ENCODE measurements at places on chromosomes 2 and 18. TPM values are rescaled to one million over a fixed set of nuclear protein-coding genes. Genes with fewer than 3 reads are reported as not detected.

DNA sequence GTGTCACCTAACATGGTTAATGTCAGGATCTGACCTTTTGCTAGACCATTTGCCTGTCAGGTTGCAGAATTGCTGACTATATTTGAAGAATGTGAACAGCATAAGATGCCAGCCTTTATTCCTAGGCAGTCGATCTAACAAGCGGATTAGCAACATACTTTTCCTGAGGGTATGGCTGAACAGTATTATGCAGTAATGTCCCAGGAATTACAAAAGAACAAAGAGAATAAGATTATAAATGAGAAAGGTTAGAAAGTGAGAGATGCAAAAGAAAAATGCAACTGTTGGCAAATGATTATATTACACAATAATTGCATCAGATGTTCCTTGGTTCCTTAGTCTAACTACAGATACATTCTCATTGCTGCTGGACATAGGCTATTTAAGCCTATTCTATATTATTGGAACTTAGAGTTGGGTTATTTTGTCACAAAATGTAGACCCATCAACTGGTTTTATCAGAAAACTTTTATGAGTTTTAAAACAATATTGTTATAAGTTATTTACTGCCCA is 647.1 kb upstream of the CRIM1 start:
- H3K27ac ChIP-seq: no peak overlapping the region
- H3K27me3 ChIP-seq: no peaks in the 10 kb centered on the region
- H3K4me1 ChIP-seq: no peaks in the 10 kb centered on the region
- no peaks in the 10 kb centered on the region for H3K36me3 ChIP-seq

DNA sequence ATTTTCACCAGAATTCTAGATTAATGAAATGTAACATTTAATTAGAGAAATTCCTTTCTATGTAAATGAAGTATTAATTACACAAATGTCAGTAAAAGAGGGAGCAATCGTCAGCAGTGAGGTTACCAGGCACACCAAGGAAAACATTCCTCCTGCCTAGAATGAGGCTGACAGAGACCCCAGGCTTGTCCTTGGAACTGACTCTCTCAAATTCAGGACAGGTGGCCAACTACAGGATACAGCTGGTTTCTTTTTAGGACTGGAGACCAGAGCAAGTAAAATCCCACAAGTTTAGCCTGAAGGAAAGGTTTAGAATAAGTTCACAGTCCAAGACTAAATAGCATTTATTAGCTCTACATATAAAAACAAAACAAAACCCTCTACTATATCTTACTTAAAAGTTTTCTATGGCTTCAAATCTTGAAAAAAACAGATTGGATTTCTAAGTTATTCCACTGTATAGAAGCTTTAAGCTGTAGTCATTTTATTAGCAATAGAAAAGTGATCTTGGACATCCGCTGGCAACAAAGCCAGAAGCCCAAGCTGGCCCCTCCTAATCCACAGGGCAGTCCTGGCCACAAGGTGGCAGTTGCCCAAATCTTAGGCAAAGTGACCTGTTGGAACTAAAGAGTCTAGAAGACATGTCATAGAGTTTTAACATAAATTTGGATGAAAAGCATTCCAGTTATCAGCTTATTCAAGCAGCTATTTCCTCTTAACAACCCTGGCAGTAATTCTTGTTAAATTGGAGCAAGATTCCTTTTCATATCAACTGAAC is 81.0 kb downstream of the SP3 start:
- no peak overlapping the region for H3K27ac ChIP-seq
- H3K4me3 ChIP-seq: no peak overlapping the region
- DNase-seq: peak; percentile 26
- H3K36me3 ChIP-seq: no peaks in the 10 kb centered on the region

DNA sequence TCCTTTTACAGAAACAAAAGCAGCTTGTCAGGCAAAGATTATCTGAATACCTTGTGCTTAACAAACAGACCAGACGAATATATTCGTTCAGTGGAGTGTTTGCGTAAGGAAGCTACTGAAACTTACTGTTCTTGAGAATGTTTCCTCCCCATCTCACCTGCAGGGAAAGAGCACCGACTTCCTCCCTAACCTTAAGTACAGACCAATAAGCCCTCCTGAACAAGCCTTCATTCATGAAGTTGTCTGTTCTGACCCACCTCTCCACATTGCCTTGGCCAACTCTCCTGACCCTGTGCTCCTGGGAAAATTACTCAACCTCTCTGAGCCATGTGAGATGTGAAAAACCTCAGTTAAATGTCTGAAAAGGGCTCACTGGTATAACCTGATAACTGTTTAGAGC is 35.2 kb downstream of the STK39 start:
- DNase-seq: no peak
- H3K4me1 ChIP-seq: peaks cover 18% of the 10 kb centered on the region
- H3K27me3 ChIP-seq: no peaks in the 10 kb centered on the region
- no peak overlapping the region for H3K4me3 ChIP-seq
- H3K36me3 ChIP-seq: no peaks in the 10 kb centered on the region

DNA sequence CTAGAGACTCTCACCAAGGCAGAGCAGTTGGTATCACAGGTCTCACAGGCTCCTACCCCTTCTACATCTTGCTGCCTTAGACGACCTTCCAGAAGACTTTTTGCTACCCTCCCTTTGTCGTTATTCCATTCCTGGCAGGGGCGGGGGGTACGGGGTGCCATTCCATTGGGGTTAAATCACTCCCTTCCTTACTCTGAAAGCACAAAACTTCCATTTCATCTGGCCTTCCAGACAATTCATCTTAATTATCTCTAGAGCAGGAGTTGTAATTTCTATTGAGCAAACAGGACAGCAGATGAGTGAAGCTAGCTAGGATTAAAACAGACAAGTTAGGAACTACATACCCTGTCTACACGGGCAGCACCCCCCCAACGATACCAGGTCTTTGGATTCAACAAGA is 276.2 kb upstream of the TANK start:
- H3K4me1 ChIP-seq: no peaks in the 10 kb centered on the region
- no peaks in the 10 kb centered on the region for H3K36me3 ChIP-seq

- peak; percentile 89 for DNase-seq
- H3K4me1 ChIP-seq: peaks cover 27% of the 10 kb centered on the region
- no peaks in the 10 kb centered on the region for H3K36me3 ChIP-seq
- H3K27me3 ChIP-seq: no peaks in the 10 kb centered on the region
Observed at GRCh38 chr2:96951125-96951654, 35.2 kb downstream of the FAM178B start.

- H3K36me3 ChIP-seq: no peaks in the 10 kb centered on the region
- no peaks in the 10 kb centered on the region for H3K27me3 ChIP-seq
- H3K4me1 ChIP-seq: no peaks in the 10 kb centered on the region
- no peak for DNase-seq
Observed at GRCh38 chr2:133498662-133499585, 69.3 kb downstream of the NCKAP5 start.

- no peak overlapping the region for H3K27ac ChIP-seq
- H3K36me3 ChIP-seq: no peaks in the 10 kb centered on the region
- H3K27me3 ChIP-seq: no peaks in the 10 kb centered on the region
Observed at GRCh38 chr18:23165271-23166068, 30.2 kb downstream of the CABLES1 start.

- H3K27ac ChIP-seq: no peak overlapping the region
- no peaks in the 10 kb centered on the region for H3K27me3 ChIP-seq
- no peak overlapping the region for H3K4me3 ChIP-seq
- H3K36me3 ChIP-seq: peaks cover 36% of the 10 kb centered on the region
- H3K4me1 ChIP-seq: peaks cover 10% of the 10 kb centered on the region
Observed at GRCh38 chr18:13621886-13622619, 104.3 kb downstream of the FAM210A start.

DNA sequence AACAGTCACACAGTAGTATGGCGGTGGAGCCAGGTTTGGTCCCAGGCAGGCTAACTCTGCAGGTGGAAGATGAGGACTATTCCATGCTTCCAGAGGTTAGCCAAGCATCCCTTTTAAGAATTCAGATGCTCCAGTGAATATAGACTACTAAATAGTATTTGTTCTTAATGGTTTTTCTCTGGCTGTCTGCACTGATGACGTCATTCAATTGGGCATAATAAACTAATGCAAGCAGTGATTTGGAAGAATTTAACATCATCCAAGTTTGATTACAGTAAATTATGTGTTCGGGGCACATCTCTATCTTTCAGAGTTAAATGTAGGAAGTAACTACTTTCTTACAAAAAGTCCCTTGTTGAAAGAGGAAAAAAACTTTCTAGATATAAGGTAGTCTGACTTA is 78.8 kb upstream of the RND3 start:
- no peaks in the 10 kb centered on the region for H3K36me3 ChIP-seq
- no peaks in the 10 kb centered on the region for H3K4me1 ChIP-seq
- no peak overlapping the region for H3K27ac ChIP-seq
- no peak for DNase-seq
- H3K27me3 ChIP-seq: no peaks in the 10 kb centered on the region
- H3K4me3 ChIP-seq: no peak overlapping the region

DNA sequence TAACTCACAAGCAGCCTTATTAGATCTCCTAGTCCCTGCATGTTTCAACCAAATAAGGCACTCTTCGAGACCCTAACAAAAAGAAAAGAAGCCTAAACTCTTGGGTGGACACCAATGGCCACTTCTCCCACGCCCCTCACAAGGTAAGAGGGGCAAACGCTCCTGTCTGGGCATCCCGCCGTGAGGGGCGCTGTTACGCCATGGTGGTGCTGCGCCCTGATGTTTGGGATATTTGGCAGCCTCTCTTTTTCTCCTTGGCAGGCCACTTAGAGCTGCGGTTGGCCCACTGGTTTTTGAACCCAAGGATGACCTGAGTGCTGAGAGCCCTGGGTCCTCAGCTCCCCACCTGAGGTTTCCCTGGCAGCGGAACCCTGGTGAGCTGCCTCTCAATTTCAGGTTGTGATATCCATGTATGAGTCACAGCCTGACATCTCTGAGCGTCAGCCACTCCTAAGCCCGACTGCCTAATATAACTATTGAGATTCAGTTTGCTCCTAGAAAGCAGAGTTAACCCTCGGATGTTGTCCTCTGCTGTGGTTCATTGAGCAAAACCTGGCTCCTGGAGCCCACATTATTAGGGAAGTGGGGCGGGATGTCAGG is 103.3 kb downstream of the COL6A3 start:
- no peaks in the 10 kb centered on the region for H3K4me1 ChIP-seq
- H3K4me3 ChIP-seq: no peak overlapping the region
- no peaks in the 10 kb centered on the region for H3K36me3 ChIP-seq
- no peak overlapping the region for H3K27ac ChIP-seq
- no peaks in the 10 kb centered on the region for H3K27me3 ChIP-seq

GRCh38 chr2:105629634-105630033 is 115.1 kb upstream of the NCK2 start:
- no peaks in the 10 kb centered on the region for H3K36me3 ChIP-seq
- no peak overlapping the region for H3K27ac ChIP-seq

DNA sequence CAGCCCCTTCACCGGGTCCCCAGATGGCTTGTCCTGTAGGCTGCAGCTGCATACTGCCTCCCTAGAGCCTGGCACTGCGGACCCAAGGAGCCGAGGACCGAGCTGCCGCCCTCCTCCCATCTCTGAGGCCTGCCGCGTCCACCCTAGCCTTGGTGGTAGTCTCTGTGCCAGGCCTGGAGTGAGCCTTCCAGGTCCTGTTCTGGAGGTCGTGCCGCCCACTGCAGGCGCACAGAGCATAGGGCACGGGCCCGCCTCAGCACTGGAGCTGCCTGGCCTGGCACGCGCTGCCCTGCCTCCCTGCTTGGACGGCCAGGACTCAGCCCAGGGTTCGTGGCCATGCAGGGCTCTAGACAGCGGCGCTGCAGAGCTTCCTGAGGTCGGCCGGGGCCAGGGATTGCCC is 239.5 kb downstream of the DCDC2C start:
- H3K4me3 ChIP-seq: no peak overlapping the region
- H3K27me3 ChIP-seq: no peaks in the 10 kb centered on the region
- DNase-seq: no peak
- no peak overlapping the region for H3K27ac ChIP-seq
- no peaks in the 10 kb centered on the region for H3K36me3 ChIP-seq
- no peaks in the 10 kb centered on the region for H3K4me1 ChIP-seq

DNA sequence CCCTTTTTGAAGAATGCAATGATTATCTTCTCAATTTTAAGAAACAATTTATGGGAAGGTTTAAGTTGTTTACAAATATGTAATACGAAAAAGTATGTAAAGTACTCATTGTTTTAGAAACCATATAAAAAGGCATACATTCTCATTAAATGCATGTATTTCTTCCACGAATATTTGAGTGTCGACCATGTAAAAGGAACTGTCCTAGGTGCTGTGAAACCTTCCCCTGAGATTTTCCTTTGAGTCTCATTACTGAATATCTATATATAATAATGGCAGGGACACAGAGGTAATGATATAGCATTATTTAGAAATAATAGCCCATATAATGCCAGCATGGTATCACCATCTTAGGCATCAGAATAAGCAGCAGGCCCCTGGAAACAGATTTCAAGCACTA is 239.3 kb downstream of the ERBB4 start:
- H3K4me3 ChIP-seq: no peak overlapping the region
- H3K4me1 ChIP-seq: no peaks in the 10 kb centered on the region
- no peak overlapping the region for H3K27ac ChIP-seq
- DNase-seq: no peak
- H3K27me3 ChIP-seq: no peaks in the 10 kb centered on the region

- no peak overlapping the region for H3K27ac ChIP-seq
- no peaks in the 10 kb centered on the region for H3K4me1 ChIP-seq
- H3K36me3 ChIP-seq: no peaks in the 10 kb centered on the region
- H3K27me3 ChIP-seq: no peaks in the 10 kb centered on the region
- no peak overlapping the region for H3K4me3 ChIP-seq
Observed at GRCh38 chr18:28834889-28835288, 658.0 kb upstream of the CDH2 start.

DNA sequence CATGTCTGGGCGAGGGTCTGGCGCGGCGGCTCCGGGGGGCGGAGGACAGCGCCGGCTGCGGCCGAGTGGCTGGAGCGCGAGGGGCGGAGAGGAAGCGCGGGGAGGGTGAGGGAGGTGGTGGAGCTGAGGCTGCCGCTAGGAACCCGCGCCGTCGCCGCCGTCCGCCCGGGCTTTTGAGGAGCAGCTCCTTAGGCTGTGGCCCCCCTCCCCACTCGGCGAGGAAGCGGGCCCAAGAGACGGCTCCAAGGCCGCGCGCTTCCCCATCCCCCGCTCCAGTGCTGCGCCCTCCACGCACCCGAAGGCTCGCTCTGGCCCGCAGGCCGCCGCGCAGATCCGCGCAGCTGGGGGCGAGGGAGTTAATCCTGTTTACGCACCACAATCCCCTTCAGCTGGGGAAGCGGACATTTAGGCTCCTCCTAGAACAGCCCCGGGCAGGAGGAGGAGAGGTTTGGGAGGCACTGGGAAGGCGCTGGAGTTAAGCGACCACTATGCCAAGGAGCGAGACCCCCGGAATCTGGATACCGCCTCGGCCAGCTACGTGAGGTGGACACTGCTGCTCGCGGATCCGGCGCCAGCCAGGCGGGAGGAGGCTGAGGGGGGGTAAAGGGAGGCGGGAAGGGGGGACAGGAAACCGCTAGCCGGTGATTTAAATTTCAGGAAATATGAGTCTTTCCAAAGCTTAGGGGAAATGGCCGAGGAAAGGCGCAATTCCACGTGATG is at the start of gene CNRIP1:
Gene CNRIP1 (minus strand): TSS at position 552 of the 720 bp plus-strand sequence. CDS start 549 bp downstream, at position 3.
- DNase-seq: no peak
- H3K4me1 ChIP-seq: peaks cover 16% of the 10 kb centered on the region
- peaks cover 78% of the 10 kb centered on the region for H3K27me3 ChIP-seq
- H3K36me3 ChIP-seq: no peaks in the 10 kb centered on the region
- no peak within 1 kb of the TSS for H3K27ac ChIP-seq

The SERPINB5 gene
- total RNA-seq: not detected

The GPC1 gene
- total RNA-seq: 0.98 TPM

The ARPC2 gene
- total RNA-seq: 452 TPM

The INO80D gene
- 45.3 TPM for total RNA-seq

The EPB41L3 gene
- total RNA-seq: 11.2 TPM

The CRYGB gene
- not detected for total RNA-seq

The EGR4 gene
- 0.17 TPM for total RNA-seq

The NPAS2 gene
- 10.7 TPM for total RNA-seq

The IL1R1 gene
- total RNA-seq: 0.49 TPM

The TRABD2A gene
- total RNA-seq: 166 TPM

The ZSWIM2 gene
- not detected for total RNA-seq

The ANO7 gene
- 0.25 TPM for total RNA-seq

The ELOA2 gene
- total RNA-seq: not detected

The NEU4 gene
- 4.3 TPM for total RNA-seq

Data from CD4-positive, alpha-beta T cell (primary cell).